ENCODE measurements at places on chromosomes 1 and 21. TPM values are rescaled to one million over a fixed set of nuclear protein-coding genes. Genes with fewer than 3 reads are reported as not detected.
A peak's percentile ranks its signal among the peaks of the same experiment; 100 is the strongest.

S100A3 gene
- not detected for polyA plus RNA-seq

PUM1 gene
- polyA plus RNA-seq, result 43.4 TPM

NHLH2 gene
- polyA plus RNA-seq, result 0.06 TPM

RHOU gene
- not detected for polyA plus RNA-seq

SPAG17 gene
- polyA plus RNA-seq, result not detected

SH3BGR gene
- polyA plus RNA-seq, result 3.5 TPM

- H3K27me3 ChIP-seq, result no peaks in the 10 kb centered on the region
- H3K36me3 ChIP-seq, result no peaks in the 10 kb centered on the region
- H3K4me3 ChIP-seq, result no peak overlapping the region
- peaks cover 37% of the 10 kb centered on the region for H3K4me1 ChIP-seq
- no peak for DNase-seq
Measured at GRCh38 chr21:25506887-25507286, 100.4 kb downstream of the MRPL39 start.

GRCh38 chr1:24643363-24644099, 429 bp downstream of the SRRM1 start:
- H3K27ac ChIP-seq, result peak overlapping the region; percentile 95
- peaks cover 21% of the 10 kb centered on the region for H3K36me3 ChIP-seq
- peaks cover 12% of the 10 kb centered on the region for H3K4me1 ChIP-seq
- no peaks in the 10 kb centered on the region for H3K27me3 ChIP-seq
- H3K4me3 ChIP-seq, result peak overlapping the region; percentile 83

DNA sequence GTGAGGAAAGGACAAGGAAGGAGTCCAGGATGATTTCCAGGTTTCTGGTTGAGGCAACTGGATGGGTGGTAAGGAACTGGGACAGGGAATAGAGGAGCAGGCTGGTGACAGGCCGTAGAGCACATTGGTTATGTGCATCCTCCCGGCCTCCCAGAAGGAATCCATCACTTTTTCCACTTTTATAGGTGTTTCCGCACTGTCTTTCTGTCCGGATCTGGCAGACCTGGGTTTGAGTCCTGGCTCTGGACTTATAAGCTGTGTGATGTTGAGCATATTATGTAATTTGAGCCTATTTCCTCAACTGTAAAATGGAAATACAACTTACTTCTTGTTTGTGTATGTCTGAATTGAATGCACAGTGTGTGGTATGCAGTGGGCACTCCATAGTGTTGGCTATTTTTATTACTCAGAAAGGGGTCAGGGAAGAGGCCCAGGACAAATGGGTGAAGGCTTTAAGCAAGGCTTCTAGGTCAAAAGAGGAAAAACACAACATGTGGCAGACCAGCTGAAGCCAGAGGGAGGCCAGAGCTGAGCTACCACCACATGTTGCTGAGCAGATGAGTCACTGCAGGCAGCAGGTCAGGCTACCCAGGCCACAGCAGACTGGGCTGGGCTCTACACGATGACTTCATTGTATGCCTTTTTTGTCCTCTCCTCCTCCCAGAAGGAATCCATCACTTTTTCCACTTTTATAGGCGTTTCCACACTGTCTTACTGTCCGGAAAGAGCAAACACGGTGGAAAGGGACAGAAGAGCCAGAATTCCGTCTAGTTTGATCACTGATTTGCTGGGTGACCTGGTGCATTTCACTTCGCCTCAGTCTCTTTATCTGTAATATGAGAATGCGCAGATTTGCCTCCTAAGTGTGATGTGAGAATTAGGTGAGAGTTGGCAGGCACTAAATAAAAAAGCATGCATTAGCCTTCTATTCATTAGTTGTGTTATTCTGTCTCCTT, 791 bp upstream of the MAST2 start:
- no peak for DNase-seq
- H3K4me3 ChIP-seq, result peak overlapping the region; percentile 38
- no peaks in the 10 kb centered on the region for H3K36me3 ChIP-seq
- no peaks in the 10 kb centered on the region for H3K27me3 ChIP-seq
- H3K4me1 ChIP-seq, result peaks cover 4% of the 10 kb centered on the region

DNA sequence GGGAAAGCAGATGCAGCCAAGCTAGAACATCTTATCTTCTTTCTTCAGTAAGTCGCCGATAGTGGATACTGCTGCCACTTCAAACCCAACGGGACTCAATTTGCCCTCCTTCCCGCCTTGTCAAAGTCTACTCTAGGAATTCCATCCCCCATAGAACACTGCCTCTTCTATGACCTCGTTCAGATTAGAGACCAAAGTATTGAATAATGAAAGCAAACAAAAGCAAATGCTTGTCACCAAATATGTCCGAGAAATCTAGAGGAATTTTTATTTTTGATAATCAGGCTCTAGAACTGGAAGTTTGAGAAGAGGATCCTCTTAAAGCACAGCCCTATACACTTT, 853 bp upstream of the RRAGC start:
- peak overlapping the region; percentile 95 for H3K4me3 ChIP-seq
- H3K27me3 ChIP-seq, result no peaks in the 10 kb centered on the region
- H3K4me1 ChIP-seq, result peaks cover 8% of the 10 kb centered on the region

DNA sequence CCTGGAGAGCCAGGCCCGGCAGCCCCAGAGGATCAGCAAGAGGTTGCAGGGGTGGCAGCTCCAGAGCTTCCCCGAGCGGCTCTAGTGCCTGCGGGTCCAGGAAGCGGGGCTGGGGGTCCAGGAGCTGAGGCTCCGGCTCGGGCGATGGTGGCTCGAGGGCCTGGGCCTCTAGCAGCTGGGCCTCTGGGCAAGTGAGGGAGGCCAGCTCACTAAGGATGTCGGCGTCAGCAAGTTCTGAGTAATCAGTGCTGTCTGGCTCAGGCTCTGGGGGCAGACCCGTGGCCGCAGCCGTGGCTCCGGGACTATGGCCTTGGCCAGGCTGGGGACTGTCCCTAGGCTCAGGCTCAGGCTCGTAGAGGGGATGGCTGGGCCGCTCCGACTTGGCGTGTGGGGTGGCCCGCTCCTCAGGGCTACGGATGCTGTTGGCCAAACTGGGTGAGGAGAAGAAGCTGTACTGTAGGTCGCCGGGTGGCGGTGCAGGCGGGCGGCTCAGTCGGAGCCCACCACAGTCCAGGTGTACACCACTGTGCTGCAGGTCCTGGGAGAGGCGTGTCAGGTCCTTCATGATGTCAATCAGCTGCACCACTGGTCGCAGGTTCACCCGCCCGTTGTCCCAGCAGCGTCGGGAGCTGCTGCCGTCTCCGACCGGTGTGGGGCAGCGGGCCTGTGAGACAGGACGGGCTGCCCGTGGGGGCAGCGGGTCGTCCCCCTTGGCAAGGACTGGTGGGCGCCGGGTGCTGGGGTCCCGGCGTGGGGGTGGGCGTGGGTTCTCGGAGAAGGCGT, 52.6 kb downstream of the AHDC1 start:
- no peaks in the 10 kb centered on the region for H3K27me3 ChIP-seq
- H3K4me3 ChIP-seq, result no peak overlapping the region
- no peak for DNase-seq
- peaks cover 6% of the 10 kb centered on the region for H3K4me1 ChIP-seq
- no peak overlapping the region for H3K27ac ChIP-seq

GRCh38 chr1:117060441-117061317, 553 bp downstream of the TTF2 start:
- no peaks in the 10 kb centered on the region for H3K36me3 ChIP-seq
- peaks cover 4% of the 10 kb centered on the region for H3K4me1 ChIP-seq
- H3K27me3 ChIP-seq, result no peaks in the 10 kb centered on the region
- DNase-seq, result peak; percentile 31
- H3K4me3 ChIP-seq, result peak overlapping the region; percentile 84

- no peaks in the 10 kb centered on the region for H3K27me3 ChIP-seq
- no peaks in the 10 kb centered on the region for H3K36me3 ChIP-seq
- peaks cover 21% of the 10 kb centered on the region for H3K4me1 ChIP-seq
- H3K27ac ChIP-seq, result peak overlapping the region; percentile 20
- DNase-seq, result peak; percentile 41
- no peak overlapping the region for H3K4me3 ChIP-seq
Measured at GRCh38 chr1:51955797-51956527, 34.5 kb downstream of the RAB3B start.

DNA sequence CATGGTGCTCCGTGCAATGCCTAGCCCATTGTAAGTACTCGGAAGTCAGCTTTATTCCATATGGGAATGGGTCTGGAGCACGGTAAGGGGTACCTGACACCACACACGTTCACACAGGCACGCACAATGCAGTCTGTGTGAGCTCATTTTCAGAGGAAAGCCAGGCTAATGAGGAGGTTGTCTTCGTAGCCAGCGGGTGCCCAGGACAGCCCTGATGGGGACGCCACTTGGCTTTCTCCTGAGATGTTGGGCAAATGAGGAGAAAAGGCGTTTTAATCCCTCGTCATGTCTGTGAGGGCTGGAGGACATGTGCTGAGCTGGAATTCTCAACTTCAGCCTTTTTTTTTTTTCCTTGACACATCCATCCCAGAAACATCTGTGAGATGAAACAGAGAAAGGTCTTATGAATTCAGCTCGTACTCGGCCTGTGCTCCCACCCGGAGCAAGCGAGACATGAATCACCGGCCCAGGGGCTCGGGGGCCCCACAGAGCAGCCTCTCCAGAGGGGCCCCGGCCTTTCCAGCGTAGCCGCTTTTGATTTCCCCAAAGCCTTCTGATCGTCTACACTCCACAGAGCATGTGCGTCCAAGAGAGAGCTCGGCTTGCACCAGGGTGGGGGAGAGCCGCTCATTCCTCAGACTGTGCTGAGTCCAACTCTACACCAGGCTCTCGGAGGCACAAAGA, 125.1 kb downstream of the EPHB2 start:
- DNase-seq, result no peak
- no peaks in the 10 kb centered on the region for H3K4me1 ChIP-seq
- H3K27ac ChIP-seq, result no peak overlapping the region
- H3K36me3 ChIP-seq, result no peaks in the 10 kb centered on the region
- H3K4me3 ChIP-seq, result no peak overlapping the region
- no peaks in the 10 kb centered on the region for H3K27me3 ChIP-seq

DNA sequence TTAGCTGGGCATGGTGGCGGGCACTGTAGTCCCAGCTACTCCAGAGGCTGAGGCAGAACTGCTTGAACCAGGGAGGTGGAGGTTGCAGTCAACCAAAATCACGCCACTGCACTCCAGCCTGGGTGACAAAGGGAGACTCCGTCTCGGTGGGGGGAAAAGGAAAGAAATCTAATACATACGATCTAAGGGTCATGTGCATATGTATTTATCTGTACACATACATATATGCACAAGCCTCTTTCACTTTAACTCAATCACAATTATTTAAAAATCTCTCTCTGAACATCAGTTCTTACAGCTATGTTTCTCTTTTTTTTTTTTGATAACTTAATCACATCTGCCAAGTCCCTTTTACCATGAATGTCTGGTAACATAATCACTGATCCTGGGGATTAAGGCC, 34.7 kb downstream of the EVA1C start:
- no peak overlapping the region for H3K27ac ChIP-seq
- H3K36me3 ChIP-seq, result no peaks in the 10 kb centered on the region
- H3K27me3 ChIP-seq, result no peaks in the 10 kb centered on the region
- no peak for DNase-seq
- H3K4me1 ChIP-seq, result no peaks in the 10 kb centered on the region

GRCh38 chr1:245650441-245650960, 495.7 kb downstream of the KIF26B start:
- no peaks in the 10 kb centered on the region for H3K27me3 ChIP-seq
- no peak overlapping the region for H3K27ac ChIP-seq
- DNase-seq, result no peak
- no peaks in the 10 kb centered on the region for H3K36me3 ChIP-seq

- DNase-seq, result no peak
- H3K4me3 ChIP-seq, result no peak overlapping the region
- no peaks in the 10 kb centered on the region for H3K27me3 ChIP-seq
- peaks cover 34% of the 10 kb centered on the region for H3K4me1 ChIP-seq
Measured at GRCh38 chr1:225845571-225846259, 35.8 kb downstream of the EPHX1 start.

DNA sequence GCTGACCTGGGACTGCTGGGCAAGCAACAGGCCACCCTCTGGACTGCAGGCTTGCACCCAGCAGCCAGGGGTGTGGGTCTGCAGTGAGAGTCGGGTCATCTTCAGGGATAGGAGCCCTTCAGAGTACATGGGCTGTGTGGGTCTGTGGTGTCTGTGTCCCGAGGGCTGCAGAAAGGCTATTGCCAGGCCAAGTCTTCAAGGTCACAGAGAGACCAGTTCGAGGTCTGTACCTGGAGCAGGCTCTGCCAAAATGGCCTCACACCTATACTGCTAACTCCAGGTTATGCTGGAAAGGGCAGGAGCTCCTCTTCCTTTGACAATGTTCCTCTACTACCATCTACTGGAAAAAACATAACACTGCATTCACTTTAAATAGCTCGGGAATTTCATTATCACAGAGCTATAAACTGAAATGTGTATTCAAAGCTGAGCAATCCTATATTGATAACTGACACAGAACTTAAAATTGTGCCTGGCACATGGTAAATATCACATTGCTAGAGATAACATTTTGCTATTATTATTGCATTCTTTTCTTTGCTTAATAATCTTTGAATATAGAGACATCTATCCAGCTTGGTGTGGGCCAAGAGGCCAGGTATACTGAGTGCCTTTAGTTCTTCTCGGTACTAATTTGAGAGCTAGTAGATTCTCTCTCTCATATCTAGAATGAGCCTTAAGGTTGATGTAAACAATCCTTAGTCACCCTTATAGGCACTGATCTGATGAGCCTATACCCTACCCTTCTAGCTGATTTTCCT, 6.9 kb upstream of the DNAH14 start:
- no peak overlapping the region for H3K4me3 ChIP-seq
- no peaks in the 10 kb centered on the region for H3K4me1 ChIP-seq
- no peak overlapping the region for H3K27ac ChIP-seq
- H3K27me3 ChIP-seq, result no peaks in the 10 kb centered on the region

DNA sequence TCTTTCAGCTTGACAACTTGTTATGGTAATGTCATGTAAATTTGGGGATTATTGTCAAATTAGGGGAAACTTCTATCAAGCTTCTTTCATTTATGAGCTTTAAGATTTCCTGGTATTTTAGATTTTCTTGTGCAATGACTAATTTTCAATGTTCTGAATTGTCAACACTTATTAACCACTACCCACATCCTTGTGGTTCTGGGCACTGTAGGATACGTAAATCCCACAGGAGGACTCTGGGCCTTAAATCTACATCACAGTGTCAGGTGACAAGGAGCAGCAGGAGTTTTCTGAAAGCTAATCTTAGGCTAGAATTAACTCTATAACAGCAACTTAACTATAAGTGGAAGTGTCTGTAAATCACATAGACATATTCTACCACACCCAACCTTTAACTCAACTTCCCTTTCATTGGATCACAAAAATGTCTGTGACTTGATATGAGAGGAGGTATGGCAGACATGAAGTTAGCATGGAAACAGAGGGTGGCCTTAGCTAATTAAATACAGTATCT, 397.7 kb downstream of the HLX start:
- no peak overlapping the region for H3K4me3 ChIP-seq
- no peak for DNase-seq
- no peak overlapping the region for H3K27ac ChIP-seq
- H3K36me3 ChIP-seq, result no peaks in the 10 kb centered on the region
- H3K27me3 ChIP-seq, result no peaks in the 10 kb centered on the region
- H3K4me1 ChIP-seq, result no peaks in the 10 kb centered on the region

GRCh38 chr1:162166917-162167615, 97.6 kb downstream of the NOS1AP start:
- no peaks in the 10 kb centered on the region for H3K4me1 ChIP-seq
- H3K27ac ChIP-seq, result no peak overlapping the region
- H3K36me3 ChIP-seq, result no peaks in the 10 kb centered on the region

DNA sequence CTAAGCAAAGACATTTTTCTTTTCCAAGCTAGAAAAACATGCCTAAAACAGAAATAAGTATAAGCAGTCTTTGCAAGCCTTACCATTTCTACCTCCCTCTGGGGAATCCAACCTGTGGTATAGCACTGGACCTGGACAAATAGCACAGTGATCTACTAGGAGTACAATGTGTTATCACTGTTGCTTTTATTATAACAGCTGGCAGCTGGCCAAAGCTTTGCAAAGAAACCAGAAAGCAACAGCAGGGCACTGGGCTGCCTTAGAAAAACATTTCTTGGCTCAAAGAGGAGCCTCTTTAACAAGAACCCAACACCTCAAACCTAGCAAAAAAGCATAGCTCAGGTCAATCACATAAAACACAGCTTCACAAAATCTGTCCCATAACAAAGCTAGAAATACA, 294.5 kb upstream of the GREM2 start:
- no peak for DNase-seq
- H3K4me3 ChIP-seq, result no peak overlapping the region
- no peak overlapping the region for H3K27ac ChIP-seq

Data from GM12878 (cell line).